Osteoblast (primary cell): ENCODE measurements at places on chromosomes 11 and 22.

DNA sequence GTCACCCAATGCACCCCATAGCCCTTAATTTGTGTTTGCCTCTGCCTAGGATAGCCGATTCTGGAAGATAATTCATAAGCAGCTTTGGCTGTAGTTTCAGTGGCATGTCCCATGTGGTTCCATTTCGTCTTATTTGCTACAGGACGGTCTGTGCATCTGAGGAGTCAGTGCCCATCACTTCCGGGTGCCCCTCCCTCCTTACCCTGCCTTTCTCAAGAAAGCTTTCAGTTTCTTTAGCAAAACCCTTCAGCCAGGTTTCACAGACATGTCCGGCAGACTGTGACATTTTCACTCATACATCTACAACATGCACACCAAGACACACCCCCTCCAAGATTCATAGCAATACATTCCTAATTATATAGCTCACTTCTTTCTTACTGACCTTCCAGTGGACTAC, 14.3 kb downstream of the TP53AIP1 start:
- peak; percentile 68 for DNase-seq

DNA sequence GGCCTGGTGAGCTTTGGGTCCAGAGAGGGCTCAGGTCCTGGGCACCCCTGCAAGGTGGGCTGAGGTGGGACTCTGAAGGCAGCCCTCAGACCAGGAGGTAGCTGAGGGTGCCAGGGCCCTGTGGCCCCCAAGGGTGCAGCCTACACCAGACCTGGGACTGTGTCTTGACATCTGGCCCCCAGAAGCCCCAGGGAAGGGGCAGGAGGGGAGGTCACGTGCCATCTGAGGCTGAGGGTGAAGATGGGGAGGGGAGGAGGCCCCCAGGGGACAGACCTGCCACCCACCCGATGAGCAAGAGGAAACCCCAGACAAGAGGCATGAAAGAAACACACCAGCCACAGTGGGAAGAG, 520.2 kb downstream of the BRD1 start:
- DNase-seq, result peak; percentile 25

- DNase-seq, result peak; percentile 96
Measured at GRCh38 chr11:76680518-76681425, 10.2 kb upstream of the LRRC32 start.

- no peak for DNase-seq
Measured at GRCh38 chr11:83255366-83255765, 30.8 kb downstream of the CCDC90B start.

DNA sequence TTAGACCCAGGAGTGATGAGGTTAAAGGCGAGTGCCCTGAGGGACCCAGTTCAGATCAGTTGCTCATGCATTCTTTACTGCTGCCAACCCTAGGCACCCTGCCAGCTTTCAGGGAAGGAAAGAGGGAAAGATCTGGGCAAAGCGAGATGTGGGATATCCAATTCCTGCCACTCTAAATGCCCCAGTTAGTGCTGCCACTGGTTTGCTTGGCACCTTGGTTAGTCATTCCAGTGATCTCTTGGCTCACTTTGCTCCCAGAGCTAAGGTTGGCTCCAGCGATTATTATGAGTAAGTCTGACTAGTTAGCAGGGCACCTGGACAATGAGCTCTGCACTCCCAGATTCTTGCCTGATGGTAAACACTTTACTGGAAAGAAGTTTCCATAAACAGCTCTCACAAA, 85.0 kb downstream of the INSC start:
- DNase-seq, result peak; percentile 79

DNA sequence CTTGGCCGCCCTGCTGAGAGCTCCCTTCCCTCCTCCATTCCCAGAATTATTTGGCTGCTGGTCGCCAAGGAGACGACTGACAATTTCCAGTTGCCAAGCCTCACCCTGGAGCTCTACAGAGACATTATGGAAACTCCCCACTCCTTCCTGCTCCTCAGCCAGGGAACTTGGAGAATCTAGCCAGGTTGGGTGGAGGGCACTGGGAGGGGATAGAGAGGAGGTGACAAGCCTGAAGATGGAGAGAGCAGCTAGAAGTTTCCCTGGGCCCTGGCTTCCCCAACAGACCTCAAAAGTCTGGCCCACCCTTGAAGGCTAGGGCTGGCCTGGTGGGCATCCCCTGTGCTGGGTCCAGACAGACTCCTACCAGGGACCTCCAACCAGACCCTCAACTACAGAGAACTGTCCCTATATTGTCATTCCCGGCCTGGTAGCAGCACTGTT, 6.7 kb upstream of the VSIG10L2 start:
- DNase-seq, result peak; percentile 74

- peak; percentile 88 for DNase-seq
Measured at GRCh38 chr11:69295995-69296889, 2.3 kb downstream of the MYEOV start.

DNA sequence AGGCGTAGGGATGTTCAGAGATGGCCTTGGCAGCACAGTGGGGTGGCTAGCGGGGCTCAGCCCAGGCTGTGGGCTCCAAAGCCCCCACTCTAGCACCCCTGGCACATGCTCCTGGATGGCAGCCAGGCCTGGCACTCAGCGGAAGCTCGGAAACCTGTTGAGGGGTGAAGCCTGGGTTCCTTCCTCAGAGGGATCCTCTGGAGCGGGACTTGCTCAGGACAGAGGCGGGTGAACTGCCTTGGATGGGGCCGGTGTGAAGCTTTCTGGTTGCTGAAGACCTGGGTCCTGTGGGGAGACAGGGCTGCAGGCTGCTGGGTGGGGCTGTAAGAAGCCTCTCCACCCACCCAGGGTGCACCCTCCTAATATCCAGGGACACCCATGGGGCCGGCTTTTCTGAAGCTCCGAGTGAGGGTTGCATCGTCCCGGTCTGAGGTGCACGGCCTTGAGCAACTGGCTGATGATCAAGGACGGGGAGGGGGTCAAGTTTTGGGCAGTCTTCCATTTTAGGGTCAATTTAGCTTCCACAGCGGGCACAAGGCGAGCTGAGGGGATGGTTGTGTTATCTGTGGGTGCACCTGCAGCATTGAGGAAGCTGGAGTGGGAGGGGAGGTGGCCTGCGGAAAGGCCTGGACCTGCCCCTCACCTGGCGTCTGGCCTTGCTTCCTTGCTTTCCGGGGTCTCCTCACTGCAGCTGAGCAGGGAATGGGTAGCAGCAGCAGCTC, 5.2 kb downstream of the MRGPRE start:
- peak; percentile 77 for DNase-seq

- peak; percentile 91 for DNase-seq
Measured at GRCh38 chr11:118636569-118637290, 29.3 kb downstream of the PHLDB1 start.

DNA sequence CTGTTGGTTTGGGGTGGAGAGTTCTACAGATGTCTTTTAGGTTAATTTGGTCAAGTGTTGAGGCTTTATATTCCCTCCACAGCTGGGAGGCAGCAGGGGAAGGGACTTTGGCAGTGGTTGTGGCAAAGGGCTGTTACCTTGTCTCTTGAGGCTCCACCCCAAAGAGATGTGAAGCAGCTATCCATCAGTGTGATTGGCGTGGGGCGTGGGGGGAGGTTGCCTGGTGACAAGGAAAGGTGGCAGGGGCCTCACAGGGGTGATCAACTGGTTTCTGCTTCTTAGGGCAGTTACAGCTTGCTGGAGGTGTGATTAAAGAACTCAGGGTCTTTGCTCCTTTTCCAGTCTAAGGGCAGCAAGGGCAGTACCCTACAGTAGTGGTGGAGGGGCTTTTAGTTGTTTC, 59.3 kb downstream of the FANCF start:
- DNase-seq, result no peak

GRCh38 chr22:22925805-22926369, 38.3 kb downstream of the IGLL5 start:
- DNase-seq, result no peak

DNA sequence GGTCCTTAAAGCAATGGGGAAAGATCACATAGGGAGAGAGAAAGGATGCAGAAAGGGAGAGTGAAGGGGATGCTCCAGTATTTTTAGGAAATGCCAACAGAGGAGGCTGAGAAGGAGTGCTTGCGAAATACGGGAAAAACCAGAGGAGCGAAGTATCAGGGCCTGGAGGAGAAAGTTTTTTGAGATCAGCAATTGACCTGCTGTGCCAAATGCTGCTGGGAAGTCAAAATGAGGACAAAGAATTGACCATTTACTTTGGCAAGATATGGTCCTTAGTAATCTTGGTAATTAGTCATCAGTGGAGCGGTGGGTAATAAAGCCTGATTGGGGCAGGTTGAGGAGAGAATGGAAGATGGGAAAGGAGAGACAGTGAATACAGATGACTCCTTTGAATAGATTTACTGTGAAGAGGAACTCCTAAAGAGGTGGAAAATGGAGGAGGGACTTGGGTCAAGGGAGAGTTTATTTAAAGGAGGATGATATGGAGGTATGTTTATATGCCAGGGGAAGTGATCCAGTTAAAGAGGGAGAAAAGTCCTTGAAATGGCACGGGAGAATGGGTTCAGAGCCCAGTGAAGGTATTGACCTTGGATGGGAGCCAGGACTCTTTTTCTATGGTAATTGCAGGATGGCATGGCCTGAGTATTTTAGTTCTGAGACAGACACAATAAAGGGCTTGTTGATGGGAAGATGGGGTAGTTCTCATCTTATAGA, 111.5 kb downstream of the PKNOX2 start:
- DNase-seq, result peak; percentile 81
